ENCODE measurements at places on chromosomes 1 and 21. TPM values are rescaled to one million over a fixed set of nuclear protein-coding genes. Genes with fewer than 3 reads are reported as not detected.

BSND gene
- not detected for total RNA-seq

GPA33 gene
- 0.41 TPM for total RNA-seq

HSPA6 gene
- total RNA-seq, result 10.2 TPM

TAL1 gene
- total RNA-seq, result 3.6 TPM

DNAJC6 gene
- total RNA-seq, result 2.9 TPM

DNA sequence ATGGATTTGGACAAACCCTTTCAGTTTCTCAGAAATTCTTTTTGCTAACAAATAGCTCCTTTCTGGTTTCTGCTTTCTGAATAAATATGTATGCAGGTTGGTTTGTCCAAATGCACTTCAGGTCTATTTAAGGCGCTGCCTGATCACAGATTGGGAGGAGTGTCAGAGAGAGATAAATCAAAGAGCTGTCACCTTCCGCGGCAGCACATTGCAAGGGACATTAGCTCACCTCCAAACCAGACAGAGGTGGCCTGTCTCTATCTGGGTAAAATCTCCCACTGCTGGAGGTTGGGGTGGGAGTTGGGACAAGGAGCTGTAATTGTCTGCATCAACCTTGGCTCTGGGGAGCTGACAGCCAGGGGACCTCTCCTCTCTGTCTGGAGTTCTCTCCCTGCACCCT, 25.2 kb downstream of the PRAMEF20 start:
- DNase-seq, result no peak

DNA sequence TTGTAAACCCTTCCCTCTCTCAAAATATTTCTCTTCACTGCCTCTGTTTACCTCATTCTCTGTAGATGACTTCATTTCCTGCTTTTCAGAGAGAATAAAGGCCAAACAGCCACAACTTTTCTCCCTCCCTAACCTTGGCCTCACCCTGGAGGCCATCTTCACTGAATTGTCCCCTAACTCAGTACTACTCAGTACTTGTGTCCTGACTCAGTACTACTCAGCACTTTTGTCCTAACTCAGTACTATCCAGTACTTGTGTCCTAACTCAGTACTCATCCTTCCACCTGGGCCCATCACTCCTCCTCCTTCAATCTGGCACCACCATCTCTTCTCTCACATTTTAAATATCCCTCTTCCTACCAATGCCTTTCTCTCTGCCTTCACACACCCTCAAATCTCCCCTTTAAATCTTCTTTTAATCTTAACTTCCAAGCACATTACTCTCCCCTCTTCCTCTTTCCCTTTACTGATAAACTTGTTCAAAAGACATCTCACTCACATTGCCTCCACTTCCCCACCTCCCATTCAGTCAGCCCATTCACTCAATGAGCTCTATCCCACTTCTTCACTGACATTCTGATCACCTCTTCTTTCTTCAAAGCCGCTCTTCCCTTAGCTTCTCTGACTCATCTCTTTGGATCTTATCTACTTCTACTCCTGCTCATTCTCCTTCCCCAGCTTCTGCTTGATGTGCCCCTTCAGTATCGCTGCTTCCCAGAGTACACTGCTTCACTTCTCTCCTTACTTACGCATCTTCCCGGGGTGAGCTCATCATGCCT, 121.4 kb downstream of the RNF220 start:
- no peak for DNase-seq

Measured in tongue (tissue), 3 donors.